ENCODE measurements at places on chromosomes 6 and 20.

DNA sequence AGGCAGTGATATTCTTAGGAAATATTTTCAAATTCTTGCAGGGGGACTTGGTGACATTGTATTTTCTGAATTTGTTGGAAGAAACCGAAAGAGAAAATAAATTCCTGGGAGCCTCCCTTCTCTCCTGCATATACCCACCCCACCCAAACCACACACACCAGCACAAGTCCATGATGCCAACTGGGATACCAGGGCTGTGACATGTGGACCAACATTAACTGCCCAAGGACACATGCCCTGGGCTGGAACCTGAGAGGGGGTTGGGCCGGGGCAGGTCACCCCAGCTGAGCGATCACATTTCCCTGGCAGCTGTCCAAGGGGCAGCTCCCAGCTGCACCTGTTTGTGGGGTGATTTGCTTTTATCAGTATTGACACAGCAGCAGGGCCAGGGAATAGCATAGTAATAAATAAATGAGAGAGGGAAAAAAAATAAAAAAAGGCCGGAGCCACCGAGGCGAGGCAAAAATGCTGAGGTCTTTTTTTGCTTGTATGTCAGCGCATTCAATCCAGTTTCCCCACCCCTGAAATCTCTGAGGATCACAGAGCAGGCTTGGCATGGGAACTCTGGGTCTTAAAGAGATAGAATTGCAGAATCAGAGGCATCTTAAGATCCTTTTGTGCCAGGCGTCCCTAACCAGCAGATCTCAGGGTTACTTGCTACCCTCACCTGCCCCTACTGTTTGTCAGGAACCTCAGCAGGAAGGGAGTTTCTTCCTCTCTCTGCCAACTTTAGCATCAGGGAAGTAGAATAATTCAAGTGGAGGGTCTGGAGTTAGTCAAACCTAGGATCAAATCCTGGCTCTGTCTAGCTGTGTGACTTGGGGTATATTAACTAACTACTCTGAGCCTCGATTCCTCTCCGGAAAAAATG is 66.5 kb upstream of the PIM1 start:
- no peak for DNase-seq

DNA sequence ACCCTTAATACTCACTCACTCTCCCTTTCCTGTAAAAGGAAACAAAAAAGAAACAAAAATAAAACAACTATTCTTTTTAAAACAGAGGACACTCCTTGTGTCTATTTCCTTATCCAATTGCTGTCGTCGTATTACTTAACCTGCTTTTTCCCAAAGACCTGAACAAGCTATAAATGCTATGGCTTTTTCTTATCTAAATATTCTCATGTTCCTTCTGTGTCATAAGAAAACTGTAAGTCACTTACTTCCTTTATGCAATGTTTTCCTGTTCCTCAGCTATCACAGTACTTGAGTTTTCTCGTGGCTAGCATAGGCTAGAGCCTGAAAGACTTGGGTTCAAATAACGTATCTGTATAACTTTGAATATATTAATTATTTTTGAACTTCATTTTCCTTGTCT is 99.2 kb downstream of the IRAK1BP1 start:
- no peak for DNase-seq

- DNase-seq: no peak
These were observed 90.4 kb downstream of the PLEKHG1 start for GRCh38 chr6:150689900-150690590.

GRCh38 chr6:35496841-35497570 is at the start of gene TEAD3:
TSS of gene TEAD3 (minus strand) at chr6:35497079.
- DNase-seq: no peak

DNA sequence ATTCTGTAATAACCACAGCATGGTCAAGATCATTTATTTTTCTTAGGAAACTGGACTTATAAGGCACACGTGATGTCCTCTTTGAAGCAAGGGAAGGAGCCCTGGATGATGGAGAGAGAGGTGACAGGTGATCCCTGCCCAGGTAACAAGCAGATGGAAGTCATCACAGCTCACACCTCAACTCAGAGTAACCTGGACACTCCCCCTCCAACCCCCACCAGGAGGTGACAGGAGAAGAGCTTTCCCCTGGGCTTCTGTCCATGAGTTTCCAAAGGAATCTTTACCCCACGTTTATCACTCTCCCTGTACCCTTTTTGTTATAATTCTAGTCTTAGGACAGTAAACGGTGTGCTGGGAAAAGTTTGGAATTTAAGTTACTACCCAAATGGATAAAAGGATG is 28.4 kb downstream of the ZNF334 start:
- DNase-seq: no peak

GRCh38 chr6:45427726-45428125 is 50.0 kb upstream of the SUPT3H start:
- DNase-seq: no peak

- no peak for DNase-seq
These were observed 2.5 kb downstream of the BTN1A1 start for GRCh38 chr6:26502626-26503025.

DNA sequence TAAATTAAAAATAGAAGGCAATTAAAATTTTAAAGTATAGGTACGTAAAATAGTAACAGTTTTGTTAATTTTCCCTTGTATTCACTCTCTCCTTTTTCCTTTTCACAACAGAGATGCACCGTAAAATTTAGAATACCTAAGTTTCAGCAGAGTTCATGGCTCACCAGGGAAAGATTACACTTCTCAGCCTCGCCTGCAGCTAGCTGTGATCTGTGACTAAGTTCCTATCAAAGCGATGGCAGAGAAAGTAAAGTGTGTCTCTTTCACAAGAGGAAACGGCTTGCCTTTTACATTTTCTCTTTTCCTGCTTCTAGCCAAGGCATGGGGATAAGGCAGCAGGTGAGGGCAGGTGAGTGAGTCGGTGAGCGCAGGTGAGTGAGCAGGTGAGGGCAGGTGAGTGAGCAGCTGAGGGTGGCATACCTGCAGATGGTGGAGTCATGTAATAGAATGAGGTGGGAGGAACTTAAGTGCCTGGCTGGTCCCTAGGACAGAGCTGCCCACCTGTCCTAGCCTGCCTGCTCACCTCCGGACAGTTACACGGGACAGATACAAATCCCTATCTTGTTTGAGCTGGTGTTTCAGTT is 30.9 kb downstream of the ZFP64 start:
- DNase-seq: no peak

- DNase-seq: no peak
These were observed 223.7 kb downstream of the GMDS start for GRCh38 chr6:2021713-2022125.

DNA sequence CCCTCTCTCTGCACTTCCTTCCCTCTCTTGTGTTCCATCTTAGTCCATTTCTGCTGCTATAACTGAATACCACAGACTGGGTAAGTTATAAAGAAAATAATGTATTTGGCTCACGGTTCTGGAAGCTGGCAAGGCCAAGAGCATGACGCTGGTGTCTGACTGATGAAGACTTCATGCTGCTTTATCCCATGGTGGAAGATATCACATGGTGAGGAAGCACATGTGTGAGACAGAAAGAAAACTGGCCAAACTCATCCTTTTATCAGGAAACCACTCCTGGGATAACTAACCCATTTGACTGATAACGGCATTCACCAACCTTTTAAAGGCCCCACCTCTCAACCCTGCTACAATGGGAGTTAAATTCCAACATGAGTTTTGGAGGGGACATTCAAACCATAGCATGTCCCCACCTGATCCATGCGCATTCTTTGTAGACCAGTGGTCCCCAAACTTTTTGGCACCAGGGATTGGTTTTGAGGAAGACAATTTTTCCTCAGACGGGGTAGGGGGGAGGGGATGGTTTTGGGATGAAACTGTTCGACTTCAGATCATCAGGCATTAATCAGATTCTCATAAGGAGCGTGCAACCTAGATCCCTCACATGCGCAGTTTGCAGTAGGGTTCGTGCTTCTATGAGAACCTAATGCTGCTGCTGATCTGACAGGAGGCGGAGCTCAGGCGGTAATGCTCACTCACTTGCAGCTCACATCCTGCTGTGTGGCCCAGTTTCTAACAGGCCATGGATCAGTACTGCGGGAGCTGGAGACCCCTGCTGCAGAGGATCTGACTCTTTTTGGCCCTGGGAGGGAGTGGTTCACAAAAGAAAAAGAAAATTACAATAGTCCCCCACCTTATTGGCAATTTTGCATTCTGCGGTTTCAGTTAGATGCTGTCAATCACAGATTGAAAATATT is 71.7 kb upstream of the RNF24 start:
- DNase-seq: peak; percentile 49

- no peak for DNase-seq
These were observed 286.0 kb downstream of the FOXC1 start for GRCh38 chr6:1895721-1896120.

GRCh38 chr6:47733879-47734558 is 35.6 kb downstream of the ADGRF4 start:
- DNase-seq: no peak

DNA sequence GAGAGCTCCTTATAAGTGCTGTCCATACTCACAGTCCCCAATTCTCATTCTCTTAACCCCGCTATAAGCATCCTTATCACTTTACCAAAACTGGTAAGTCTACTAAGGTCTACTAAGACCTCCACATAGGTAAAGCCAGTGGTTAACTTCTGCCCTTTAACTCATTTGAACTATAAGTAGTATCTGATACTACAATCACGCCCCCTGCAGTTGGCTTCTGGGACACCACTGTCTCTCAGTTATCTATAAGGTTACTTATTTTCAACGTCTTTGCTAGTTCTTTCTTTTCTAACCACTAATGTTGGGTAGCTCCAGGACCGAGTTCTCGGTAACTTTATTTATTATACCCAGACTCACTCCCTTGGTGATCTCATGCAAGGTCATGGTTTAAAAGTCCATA is 142.6 kb downstream of the ARHGAP18 start:
- DNase-seq: no peak

DNA sequence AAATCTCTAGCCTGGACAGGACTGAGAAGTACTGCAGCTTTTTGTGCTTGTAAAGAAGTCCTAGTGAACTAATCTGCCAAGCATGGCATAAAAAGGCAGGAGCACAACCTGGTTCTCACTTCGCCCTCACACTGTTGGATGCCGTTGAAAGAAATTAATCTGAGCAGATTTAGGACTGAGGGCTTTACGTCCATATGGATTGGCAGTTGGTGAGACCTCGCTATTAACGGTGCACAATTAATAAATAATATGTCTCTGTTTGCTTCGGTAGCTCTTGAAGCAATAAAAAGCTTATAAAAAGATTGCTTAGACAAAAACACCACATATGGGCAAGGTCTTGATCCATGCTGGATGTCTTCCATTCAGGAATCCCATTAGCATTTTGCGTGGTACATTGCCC is 185.6 kb upstream of the EPHA7 start:
- no peak for DNase-seq

- no peak for DNase-seq
These were observed 92.0 kb upstream of the PRDM1 start for GRCh38 chr6:105994118-105994590.

- DNase-seq: no peak
These were observed 164.3 kb downstream of the VEGFA start for GRCh38 chr6:43934183-43934802.

DNA sequence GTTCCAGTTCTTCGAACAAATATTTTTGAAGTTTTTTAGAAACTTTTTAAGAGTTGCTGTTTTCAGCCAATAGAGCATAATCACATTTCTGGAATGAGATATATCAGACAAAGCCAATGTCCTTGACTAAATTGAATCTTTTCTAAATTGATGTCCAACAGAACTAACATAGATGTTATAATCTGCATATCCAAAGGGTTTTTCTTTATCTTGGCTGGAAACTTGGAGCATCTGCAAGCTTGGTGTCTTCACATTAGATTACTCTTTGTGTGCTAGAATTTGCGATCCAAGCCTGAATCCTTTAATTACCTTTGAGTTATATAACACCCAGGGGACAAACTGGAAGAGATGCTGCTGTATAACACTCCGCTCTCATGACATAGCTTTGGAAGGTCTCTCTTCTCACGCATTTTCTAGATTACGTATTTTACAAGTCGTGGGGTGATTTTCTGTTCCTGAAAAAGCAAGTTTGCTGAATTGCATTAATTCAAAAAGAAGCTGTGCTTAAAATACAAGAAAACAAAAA is 64.4 kb upstream of the FUCA2 start:
- DNase-seq: no peak

DNA sequence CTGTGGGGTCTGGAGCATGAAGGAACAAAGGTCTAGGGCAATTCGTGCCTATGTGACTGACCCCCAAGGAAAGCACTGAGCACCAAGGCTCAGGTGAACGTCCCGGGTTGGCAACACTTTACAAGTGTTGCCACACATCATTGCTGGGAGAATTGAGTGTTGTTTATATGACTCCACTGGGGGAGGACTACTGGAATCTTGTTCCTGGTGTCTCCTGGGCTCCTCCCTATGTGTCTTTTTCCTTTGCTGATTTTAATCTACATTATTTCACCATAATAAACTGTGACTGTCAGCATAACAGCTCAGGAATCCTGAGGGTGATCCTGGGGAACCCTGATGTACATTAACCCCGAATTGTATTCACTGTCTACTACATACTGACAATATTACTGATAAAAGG is 207.7 kb upstream of the BMP2 start:
- no peak for DNase-seq

DNA sequence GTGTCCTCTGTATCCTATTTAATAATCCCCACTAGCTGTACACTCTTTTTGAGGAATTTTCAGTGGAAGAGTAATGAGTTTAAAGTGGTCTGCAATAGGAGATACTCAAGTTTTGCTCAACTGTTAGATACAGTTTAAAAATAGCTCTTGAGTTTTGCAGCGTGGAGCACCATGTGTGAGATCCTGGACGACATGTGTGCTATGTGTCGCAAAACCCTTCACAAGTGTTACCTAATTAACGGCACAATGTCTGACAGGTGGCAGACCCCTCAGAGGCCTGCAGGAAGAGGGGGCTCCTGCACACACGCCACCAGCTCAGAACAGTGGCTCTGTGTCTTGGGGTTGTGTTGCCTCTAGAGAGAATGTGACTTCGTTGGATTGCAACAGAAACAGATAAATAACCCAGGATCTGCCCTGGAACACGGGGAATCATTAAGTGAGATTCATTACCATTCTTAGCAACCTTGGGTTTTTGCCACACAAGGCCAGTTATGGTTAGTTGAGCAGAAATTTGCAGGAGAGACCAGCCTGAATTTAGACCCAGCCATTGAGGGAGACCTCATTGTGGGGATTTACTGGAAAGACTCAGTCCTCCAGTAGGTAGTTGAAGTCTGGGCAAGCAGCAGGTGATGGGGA is 73.8 kb downstream of the SASH1 start:
- no peak for DNase-seq

DNA sequence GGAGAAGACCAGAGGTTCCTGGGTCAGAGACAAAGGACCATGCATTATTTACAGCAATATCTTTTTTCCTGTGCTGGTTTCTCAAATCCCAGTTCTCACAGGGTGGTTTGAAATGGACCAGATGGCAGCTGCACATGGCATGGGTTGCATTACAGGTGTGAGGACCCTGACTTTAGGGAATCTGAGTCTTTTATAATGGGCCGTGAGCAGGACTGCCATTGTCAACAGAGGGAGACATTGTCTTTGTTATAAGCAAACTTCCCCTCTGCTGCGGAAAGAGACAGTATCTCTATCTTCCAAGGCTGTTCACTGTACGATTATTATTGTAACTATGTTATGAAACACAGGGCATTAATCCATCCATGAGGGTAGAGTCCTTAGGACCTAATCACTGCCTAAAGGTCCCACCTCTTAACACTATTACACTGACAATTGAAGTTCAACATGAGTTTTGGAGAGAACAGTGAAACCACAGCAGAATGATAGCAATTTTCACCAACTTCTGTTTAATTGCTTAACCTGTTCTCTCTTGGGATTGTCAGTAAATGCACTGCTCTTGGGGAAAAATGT is 156.1 kb upstream of the AGPAT4 start:
- DNase-seq: no peak

- peak; percentile 86 for DNase-seq
These were observed 11.8 kb downstream of the ENTPD6 start for GRCh38 chr20:25207149-25207959.

GRCh38 chr6:11043961-11044711 is at the start of gene ELOVL2:
TSS of gene ELOVL2 (minus strand) at chr6:11044305. CDS start at chr6:11044230, 75 bp downstream.
- DNase-seq: no peak

GRCh38 chr20:24460712-24461111 is 8.7 kb upstream of the SYNDIG1 start:
- DNase-seq: no peak

All from vagina (tissue), 2 donors.